Activated T-cell treated with anti-CD3 and anti-CD28 coated beads for 1 hour (primary cell): ENCODE measurements at places on chromosomes 3 and 15.

DNA sequence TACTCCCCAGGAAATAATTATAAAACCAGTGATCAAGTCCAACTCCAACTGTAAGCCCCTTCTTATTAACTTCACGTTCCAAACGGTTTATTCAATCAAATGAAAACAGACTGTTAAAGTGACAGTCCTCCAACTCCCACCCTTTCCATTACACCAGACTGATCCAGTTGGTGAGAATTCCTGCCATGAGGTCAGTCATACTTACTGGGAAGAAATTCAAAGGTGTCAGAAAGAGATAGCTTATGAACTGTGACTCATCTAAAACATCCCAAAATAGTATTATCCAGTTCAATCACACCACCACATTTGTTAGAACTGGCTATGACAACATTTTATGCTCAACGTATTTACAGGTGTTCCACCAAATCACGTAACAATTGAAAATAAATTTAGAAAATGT lies 19.5 kb downstream of the SMARCC1 start:
- DNase-seq: no peak

DNA sequence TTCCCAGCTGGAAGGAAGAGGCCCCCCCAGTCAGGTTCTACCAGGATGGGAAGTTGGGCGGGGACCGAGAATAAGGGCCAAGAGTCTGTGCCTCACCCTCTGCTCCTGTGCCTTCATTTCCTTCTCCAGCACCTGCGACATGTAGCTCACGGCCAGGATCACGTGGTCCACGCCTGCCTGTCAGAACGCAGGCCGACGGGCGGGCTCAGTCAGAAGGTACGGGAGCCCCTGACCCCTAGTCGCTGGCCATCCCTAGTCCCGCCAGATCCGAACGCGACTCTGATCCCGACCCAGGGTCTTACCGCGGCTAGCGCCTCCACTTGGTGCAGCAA lies 489 bp downstream of the GMPPB start:
- DNase-seq: peak; percentile 37

DNA sequence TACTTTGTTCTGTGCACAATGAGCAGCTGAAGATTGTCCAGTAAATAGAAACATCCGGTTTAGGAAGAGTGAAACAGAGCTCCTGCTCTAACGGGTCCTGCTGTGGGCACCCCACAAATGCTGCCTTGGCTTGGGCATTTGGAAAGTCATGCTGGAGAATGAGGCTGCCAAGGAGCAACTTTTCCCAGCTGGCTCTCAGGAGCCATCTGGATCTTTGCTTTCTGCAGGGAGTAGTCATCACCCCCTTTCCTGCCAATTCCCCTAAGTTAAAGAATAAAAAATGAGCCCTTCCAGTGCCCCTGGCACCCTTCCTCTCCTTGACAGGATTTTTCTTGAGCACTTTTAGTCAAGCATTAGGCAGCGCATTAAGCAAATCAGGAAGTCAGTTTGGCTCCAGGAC lies 90.0 kb downstream of the FAM43A start:
- DNase-seq: no peak

DNA sequence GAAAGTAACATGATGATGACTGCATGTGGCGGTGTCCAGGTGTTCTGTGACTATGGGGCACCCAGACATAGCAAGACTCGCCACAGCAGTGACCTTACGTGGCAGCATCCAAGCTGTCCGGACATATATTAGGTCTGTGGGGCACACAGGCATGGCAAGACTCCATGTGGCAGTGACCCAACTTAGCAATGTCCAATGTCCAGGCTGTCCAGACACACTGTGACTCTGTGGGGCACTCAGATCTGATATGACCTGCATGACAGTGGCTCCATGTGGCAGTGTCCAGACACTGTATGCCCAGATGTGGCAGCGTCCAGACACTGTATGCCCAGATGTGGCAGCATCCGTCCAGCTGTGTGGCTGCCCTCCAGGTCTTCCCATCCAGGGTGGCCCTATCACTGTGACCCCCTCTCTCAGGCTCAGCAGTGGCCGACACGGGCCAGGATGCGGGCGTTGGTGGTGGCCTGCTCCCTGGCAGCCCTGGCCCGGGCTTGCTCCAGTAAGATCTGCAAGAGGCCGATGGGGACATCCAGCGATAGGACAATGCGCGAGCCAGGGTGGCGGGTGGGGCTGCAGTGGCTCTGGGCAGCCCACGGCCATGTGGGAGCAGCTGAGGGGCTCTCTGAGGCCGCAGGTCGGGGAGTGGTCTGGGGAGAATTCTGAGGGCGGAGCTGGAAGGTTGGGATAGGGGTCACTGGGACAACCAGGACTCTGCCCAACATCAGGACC lies 1.1 kb downstream of the UCN2 start:
- no peak for DNase-seq

DNA sequence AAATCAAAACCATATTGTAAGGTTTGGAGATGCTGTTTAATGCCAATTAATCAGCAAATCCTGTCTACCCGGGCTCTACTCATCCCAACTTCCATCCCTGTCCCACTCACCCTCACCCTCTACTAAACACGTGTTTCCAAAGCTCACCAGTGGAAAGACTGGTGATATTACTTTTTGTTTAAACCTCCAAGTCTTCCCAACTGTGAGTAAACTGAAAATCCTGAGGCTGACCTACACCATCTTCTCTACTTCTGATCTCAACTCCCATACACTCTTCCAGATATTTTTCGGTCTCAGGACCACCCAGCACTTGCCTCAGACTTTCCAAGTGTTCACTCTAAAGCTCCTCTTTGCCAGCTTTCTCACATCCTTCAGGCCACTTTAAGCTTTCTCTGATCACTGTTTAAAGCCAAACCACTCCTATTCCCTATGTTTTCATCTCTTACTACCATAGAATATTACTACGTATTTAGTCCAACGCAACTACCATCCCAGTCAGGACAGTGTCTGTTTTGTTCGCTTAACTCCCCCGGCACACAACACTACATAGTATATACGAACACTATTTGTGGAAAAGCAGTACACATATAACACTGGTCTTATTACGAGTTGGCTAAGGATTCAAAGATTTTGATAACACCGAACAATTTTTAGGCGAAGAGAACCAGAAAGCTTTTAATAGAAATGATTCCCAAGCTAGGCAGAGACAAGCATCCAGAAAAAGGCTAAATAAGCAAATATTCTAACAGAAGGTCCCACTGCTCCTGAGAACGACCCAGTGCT lies 684 bp downstream of the RPL4 start:
- DNase-seq: no peak
